Stimulated activated CD4-positive, alpha-beta T cell treated with anti-CD3 and anti-CD28 coated beads, Interleukin-12 subunit alpha, Interleukin-12 subunit beta, amount 100 ng/mL, for 24 hours (primary cell): ENCODE measurements at places on chromosomes 3 and 15.

DNA sequence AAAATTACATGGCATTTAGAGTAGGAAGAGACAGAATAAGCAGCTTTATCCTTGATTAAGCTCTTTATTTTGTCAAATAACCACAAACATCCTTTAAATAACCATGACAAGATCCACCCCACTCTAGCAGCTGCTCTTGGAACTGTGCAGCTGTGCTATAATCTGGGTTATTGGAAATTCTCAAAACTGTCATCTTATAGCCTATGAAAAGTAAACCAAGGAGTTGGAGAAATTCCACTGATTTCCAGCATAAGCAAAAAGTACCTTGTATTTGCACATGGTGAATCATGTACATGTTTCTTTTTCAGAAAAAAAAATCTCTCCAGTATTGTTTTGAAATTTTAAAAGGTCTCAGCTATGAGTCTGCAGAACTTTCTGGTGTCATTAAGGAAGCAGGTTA lies 88.8 kb upstream of the ABI3BP start:
- no peak for DNase-seq

DNA sequence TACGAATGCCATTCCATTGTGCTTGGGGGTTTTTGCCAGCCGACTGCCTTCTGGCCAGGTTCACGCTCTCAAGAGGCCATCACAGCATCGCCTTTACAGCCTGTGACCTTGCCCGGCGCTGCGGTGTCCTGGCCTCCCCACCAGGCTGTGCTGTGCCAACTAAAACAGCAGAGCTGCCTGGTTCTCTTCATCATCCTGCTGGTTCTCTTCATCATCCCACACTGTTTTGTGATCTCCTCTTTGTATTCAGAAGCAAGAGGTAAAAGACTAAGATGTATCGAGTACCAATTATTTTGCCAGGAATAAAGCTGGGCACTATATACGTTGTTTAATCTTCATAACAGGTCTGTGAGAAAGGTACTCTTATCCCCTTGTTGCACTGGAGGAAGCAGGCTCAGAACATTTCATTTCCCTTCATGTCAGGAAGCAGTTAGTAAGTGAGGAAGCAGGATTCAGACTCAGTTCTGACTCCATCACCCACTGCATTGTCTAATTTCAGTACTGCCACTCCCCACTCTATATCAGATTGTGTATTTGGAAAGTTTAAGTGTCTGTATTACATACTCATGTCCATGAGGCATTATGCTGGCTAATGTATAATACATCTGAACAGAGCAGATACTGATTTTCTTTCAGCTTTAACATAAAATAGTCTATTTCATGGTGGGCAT lies 92.7 kb downstream of the LRRC28 start:
- peak; percentile 2 for DNase-seq

GRCh38 chr15:41790756-41791546 lies 16.7 kb downstream of the MAPKBP1 start:
- no peak for DNase-seq

DNA sequence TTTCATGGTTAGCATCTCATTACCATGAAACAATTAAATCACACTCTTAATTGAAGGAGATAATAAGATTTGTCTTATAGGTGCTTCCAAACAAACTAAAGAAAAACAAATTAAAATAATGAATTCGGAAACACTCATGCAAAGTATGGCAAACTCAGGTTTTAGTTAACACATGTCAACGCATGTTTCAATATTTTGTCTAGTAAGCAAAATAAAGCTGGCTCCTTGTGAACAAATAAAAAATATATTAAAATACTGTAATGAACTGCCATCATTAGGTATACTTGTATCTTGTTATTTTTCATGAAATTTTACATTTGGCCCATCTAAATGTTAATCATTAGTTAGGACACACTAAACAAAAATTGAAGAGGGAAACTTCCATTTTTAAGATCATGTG lies 519.2 kb downstream of the MECOM start:
- DNase-seq: no peak

- no peak for DNase-seq
These were observed 24.1 kb upstream of the MITF start for GRCh38 chr3:69715204-69715603.

DNA sequence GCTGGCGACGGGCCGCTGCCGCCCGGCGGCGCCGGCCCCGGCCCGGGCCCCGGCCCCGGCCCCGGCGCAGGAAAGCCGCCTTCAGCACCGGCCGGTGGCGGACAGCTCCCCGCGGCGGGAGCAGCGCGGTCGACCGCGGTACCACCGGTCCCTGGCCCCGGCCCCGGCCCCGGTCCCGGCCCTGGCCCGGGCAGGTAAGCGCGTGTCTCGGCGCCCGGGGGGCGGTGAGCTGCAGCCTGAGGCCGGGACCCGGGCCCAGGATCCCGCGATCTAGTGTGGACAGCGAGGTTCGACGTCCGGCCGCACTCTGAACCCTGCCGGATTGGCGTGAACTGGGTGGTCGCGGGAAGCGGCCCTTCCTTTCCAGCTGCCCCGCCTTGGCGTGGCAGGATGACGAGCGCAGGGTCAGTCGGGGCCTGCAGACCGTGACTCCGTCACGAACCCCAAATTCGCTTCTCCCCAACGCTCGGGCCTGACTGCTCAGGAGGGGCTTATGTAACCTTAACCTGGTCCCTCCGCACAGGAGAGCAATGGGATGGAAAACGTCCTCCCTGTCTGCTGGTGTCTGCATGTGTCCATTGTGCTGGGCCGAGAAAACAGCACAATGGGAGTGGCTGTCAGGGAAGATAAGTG lies 472 bp downstream of the BSN start:
- DNase-seq: peak; percentile 25

DNA sequence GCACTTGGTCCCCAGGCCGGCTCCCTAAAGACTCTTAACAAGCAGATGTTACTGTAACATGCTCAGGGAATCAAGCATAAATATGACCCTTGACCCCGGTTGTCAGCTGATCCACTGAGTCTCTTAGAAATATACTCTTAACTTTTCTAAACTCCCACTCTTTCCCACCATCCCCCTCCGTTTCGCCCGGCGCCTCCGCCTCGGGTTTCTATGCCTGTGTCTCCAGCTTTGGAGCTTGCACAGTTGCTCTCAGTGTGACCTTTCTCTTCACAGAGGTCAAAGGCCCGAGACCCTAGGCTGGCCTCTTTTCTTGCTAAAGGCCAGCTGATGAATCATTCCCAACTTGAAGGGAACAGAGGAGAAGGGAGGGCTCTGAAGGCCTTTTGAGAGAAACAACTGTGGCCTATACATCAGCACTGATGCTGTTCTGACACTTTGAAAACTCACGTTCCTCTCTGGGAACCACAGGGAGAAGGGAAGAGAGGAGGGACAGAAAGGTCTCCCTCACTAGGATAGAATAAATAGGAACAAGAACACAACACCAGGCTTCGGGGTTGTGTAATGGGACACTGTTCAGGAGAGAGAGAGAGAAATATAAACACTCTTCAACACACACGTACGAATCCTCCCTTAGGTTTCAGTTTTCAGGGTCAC lies 484.5 kb upstream of the NR2F2 start:
- no peak for DNase-seq

- no peak for DNase-seq
These were observed 466.4 kb downstream of the DIPK2A start for GRCh38 chr3:144437989-144438388.

DNA sequence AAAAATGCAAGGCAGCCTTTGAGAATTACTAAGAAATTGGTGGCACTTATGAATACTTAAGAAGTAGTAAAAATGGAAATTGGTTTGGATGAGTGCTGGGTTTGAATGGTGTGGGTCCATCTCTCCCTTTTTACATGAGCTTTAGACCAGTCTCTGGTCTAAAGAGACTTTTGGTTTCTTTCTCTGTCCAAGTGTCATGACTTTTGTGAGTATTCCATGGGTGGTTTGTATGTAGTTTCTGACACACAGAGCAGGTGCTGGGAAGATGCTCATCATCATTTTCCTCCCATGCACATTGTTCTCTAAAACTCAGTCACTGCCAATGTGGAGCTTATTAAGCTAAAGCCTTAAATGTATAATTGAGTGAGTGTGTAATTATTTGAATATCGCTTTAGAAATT lies 63.5 kb downstream of the KAT2B start:
- no peak for DNase-seq

- DNase-seq: no peak
These were observed 984 bp upstream of the DUT start for GRCh38 chr15:48330105-48330785.

DNA sequence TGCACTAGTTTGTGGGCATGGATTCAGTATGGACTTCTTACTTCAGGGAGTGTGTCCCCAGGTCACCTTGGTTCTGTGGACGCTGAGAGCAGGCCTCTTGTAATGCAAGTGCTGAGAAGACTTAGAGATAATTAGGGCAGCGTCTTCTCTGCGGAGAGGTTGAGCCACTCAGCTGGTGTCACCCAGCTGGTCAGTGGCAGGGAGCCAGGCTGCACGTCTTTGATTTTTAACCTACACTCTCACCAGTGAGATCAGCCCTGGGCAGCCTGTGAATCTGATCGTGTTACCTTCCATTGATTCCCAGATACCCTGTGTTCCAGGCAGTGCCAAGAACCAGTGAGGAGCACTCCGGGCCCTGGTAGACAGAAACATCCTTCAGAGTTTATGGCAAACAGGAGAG lies 92.6 kb downstream of the SLCO3A1 start:
- DNase-seq: no peak

DNA sequence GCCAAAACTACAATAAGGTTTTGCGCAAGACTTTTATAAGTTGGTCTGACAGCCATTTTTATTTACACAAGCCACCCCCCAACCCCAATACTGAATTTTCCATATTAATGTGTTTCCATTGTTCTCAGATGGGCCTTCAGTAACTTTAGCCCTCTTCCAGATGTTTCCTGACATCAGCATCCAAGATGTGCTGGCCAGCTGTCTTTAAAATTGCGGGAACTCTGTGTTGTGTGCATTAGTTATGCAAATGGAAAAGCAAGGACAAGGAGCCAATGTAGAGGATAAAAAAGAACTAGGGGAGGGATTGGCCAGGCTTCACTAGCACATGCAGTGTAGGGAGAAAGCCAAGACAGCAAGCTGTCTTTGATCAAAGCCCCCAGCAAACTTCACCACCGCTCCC lies 45.4 kb downstream of the COMMD2 start:
- no peak for DNase-seq

- DNase-seq: no peak
These were observed 492.8 kb upstream of the MDFIC2 start for GRCh38 chr3:70805061-70805889.

DNA sequence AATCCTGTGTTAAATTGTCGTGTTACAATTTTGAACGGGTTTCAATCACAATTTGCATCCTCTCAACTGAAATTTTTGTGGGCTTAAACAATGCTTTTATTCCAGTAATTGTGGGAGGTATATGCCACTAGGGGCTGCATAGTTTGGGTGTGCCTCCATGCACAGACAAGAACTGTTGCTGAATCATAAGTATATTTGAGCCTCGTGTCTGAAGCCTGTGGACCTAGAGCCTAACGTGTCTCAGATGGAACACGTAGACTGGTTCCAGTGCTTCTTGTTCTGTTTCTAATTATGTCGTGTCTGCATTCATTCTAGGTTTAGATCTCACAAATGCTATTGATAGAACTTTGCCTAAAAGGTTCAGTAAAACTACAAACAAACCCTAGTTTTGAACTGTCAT lies 363.4 kb downstream of the RBMS3 start:
- DNase-seq: no peak

DNA sequence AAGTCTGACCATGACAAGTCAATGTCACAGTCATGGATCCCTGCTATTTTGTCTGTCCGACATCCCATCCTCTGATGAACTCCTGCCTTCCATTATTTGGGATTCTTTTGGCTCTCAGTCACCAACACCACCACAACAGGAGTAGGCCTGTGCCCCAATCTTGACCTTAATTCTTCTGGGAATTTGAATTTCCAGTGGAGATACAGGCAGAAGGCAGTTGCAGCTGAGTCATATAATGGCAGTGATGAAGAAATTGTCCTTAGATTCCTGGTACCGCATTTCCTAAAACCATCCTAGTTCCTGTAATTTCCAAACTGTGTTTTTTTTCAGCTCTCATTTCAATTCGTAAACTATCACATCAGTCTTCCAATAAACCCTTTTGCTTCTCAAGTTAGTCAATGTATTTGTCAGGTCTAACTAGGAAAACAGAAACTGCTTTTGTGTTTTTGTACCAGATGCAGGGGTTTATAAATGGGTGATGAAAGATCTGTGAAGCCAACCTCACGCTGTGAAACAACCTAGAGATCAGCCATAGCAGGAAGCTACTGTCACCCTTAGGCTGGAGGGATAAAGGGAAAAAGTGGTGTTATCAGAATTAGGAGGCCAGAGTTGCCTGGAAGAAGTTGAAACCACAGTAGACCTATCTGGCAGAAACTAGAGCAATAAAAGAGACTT lies 126.3 kb upstream of the TMEM108 start:
- no peak for DNase-seq

DNA sequence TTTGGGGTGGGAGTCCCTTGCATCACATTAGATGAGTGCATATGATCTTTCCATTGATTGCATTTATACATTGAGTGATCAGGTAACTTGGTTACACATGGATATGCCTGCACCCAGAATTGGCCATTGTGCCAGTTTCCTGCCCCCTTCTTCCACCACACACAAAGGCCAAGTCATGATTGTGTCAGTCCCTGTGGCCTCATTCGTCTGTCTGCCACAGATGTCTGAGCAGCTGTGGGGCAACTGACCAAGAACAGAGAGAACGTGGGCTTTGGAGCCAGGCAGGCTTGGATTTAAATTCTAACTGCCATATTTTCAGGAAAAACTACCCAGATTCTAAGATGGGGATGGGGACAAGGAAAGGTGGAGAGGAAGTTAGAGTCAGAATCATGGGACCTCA lies 27.0 kb downstream of the CCNL1 start:
- DNase-seq: no peak

DNA sequence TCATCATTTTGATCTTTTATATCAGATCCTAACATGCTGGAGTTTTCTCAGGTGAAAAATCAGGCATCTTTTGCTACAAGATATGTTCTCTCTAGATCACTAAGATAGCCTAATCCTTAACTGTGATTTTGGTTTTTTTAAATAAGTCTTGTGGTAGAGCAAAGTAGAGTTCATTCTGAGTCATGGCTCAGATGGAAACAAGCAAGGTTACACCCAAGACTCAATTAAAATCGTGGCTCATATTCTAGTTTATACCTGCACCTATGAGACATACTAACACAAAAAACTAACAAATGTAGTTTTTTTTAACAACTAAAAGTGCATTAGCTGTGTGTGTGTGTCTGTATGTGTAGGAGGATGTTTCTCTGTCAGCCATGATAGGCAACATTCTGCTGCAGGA lies 428.2 kb downstream of the NLGN1 start:
- no peak for DNase-seq

DNA sequence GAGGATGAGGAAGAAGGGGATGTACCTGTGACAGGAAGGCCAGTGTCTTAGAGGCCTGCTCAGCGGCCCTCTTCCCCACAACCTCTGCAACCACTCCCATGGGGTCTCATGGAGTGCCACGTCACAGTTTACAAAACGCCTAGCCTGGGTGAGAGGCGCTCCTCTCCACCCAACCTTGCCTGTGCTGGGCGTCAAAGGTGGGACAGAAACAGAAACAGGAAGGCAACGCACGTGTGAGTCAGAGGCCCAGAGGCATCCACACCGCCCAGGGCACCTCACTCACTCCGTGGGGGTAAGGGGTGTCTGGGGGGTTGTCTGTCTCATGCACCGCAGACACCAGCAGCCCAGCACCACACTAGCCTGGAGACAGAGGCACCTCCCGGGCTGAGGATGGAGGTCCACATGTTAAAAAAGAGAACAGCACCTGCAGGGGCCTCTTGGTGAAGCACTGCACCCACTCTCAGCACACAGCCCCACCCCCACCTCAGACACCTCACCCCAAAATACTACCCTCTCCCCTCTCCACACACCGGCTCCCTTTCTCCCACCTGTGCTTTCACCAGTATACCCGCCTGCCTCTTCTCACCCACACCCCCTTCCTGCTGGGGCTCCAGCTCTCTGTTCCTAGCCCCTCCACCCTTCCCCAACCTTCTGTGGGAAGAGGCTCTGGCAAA lies 4.7 kb upstream of the CALML4 start:
- DNase-seq: peak; percentile 20
